ENCODE measurements at places on chromosomes 4 and X.
A peak's percentile ranks its signal among the peaks of the same experiment; 100 is the strongest.

DNA sequence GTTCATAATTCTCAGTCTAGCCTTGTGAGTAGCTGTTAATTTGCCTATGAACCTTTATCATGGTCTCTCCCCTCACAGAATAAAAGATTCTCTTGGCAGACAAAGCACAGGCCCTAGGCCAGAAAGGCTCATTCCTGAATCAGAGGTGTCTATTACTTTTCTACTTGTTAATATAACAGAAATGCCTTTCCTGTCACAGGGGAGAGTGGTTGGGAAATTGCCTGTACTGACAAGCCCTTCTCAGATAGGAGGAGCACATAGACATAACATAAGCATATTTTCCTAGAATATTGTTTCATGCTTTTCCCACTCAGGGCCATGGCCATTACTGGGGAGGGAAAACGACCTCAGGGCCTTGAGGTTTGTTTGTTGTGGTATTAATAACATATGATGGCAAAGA is 308.3 kb downstream of the BMPR1B start:
- no peak for DNase-seq

- no peak for DNase-seq
These were observed 84.3 kb upstream of the GPR101 start for GRCh38 chrX:137118136-137118535.

GRCh38 chrX:47297874-47298273 is 65.1 kb downstream of the USP11 start:
- no peak for DNase-seq

GRCh38 chr4:70640192-70640591 is 11.6 kb downstream of the ENAM start:
- DNase-seq, result no peak

GRCh38 chr4:143773998-143774895 is 73.8 kb upstream of the FREM3 start:
- DNase-seq, result peak; percentile 60

GRCh38 chr4:183455431-183456195 is 11.2 kb downstream of the CDKN2AIP start:
- DNase-seq, result peak; percentile 87

- DNase-seq, result no peak
These were observed 93.8 kb downstream of the INPP4B start for GRCh38 chr4:142752202-142752786.

DNA sequence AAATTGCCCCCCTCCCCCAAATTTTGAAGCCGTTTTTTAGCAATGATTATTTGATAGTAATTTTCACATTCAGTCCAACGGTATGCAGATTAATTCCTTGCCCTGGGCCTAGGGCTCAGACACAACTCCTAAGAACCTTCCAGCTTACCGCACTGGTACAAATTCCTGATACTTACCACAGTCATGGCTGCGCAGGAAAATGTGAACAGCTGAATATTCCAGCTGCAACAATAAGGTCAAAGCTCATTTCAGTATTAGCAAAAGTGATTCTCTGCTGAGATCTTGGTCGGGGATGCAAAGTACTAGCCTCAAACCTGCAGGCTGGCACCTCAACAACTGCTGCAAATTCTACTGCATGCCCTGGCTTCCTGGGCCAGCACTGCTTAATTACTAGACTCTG is 3.0 kb downstream of the ATP11C start:
- no peak for DNase-seq

Measured in common myeloid progenitor, CD34-positive (primary cell).